Dermis blood vessel endothelial cell (primary cell): ENCODE measurements at places on chromosomes 16 and 17. TPM values are rescaled to one million over a fixed set of nuclear protein-coding genes. Genes with fewer than 3 reads are reported as not detected.

GRCh38 chr17:82267575-82268379 is 5.7 kb downstream of the CSNK1D start:
- DNase-seq: peak; percentile 93

ZFPM1 gene
- total RNA-seq: 1.4 and 1.6 TPM in 2 replicates

DNA sequence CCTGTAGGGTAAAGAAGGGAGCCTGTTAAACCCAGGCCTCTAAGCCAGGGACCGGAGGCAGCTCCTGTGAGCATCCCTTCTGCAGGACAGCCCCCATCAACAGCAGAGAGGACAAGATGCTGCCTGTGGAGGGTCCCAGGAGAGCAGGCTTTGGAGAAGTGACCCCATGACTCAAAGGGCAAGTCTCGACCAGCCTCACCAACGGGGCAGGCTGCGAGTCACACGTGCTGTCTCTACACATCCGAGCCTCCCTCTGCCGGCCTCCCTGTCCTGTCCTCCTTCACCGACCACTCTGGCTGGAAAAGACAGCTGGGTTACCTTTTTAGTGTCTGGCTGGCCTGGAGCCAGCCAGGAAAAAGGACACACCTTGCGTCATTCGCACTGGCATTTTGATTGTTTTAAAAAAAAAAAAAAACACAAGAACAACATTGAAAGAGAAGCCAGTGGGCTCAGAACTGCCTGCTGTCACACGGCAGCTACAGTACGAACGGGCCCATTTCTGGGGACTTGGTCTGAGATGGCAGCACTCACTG is 74.5 kb upstream of the RCVRN start:
- no peak for DNase-seq

DNA sequence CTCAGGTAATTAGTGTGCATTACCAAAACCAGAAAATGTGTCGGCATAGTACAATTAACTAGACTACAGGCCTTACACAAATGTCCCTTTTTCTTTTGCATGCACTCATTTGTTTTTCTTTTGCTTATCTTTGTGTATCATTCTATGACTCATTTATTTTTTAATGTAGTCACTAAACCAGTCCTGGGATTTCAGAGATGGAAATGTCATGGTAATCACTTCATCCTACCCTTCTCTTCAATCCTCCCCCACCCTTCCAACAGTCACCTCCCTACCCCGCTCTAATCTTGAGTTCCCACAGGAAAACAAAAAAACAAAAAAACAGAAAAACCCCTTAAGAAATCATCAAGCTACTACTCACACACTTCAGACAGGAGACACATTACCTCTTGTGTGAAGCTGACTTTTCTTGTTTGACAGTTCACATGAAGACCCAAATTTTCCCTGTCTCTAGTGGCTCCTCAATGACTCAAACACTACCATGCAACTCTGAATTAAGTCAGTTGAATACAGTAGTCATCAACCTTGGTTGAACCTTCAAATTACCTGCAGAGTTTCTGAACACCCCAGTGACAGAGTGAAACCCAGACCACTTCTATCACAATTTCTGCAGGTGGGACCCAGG is 242.4 kb upstream of the SALL1 start:
- no peak for DNase-seq

GRCh38 chr17:5584383-5585286 is at the start of gene NLRP1:
Gene NLRP1, minus strand, starts transcription at chr17:5584509. Its CDS starts 552 bp downstream, at chr17:5583957.
- peak; percentile 93 for DNase-seq

KRT14 gene
- total RNA-seq: 0.05 and 0.85 TPM in 2 replicates

SPNS3 gene
- 0.23 and 0.34 TPM in 2 replicates for total RNA-seq

GRCh38 chr17:79897243-79898063 is 58.2 kb upstream of the CBX4 start:
- no peak for DNase-seq

CYBA gene
- 135 and 286 TPM in 2 replicates for total RNA-seq

DNA sequence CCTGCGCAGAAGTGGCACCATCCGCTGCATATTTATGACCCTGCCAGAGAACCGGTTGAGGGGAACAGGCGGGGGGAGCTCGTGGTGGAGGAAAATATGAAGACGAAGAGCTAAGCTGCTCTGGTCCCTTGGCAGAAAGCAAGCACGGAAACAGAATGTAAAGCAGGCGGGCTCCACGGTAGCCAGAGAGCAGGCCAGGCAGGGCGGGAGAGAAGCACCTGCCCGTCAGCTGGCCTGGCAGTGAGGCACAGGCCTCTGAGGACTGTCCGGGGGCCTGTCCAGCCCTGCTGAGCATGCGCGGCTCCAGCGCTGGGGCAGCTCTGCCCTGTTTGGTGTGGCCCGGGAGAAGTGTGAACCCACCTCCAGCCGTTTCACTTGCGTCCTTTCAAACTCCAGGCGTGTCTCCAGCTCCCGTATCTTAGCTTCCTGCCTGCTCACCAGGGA is 46.7 kb downstream of the PIPOX start:
- DNase-seq: no peak

KRT12 gene
- total RNA-seq: not detected in 2 replicates

DNA sequence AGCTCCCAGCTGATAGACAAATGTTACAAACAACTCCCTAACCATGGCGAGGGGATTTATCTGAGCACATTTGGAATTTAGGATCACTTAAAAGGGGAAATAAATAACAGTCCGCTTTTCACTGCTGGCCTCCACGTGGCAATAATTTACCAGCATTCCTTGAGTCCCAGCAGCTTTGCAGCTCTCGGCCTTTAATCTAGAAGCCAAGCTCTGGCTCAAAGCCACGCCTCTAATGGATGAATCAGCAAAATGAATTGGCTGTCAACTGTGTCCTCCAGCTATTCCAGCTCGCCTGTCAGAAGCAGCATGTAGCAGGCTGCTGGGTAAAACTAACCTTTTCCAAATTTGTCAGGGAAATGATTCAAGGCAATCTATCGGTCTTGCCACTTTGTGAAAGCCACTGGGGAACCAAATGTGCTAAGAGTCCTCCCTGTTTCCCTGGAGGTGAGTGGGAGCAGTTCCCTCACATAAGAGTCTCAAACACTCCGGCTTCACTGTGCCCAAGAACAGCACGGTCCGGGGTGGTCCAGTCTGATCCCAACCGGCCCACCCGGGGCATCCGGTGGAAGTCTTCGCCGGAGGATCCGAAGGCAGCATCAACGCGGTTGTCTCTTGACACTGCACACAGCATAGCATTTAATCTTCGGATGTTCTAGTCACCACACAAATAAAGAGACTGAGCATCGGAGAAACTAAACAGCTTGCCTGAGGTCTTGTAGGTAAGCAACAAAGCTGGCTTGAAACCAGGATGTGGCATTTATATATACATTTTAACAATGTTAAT is 143.3 kb downstream of the PARN start:
- DNase-seq: peak; percentile 89

DNA sequence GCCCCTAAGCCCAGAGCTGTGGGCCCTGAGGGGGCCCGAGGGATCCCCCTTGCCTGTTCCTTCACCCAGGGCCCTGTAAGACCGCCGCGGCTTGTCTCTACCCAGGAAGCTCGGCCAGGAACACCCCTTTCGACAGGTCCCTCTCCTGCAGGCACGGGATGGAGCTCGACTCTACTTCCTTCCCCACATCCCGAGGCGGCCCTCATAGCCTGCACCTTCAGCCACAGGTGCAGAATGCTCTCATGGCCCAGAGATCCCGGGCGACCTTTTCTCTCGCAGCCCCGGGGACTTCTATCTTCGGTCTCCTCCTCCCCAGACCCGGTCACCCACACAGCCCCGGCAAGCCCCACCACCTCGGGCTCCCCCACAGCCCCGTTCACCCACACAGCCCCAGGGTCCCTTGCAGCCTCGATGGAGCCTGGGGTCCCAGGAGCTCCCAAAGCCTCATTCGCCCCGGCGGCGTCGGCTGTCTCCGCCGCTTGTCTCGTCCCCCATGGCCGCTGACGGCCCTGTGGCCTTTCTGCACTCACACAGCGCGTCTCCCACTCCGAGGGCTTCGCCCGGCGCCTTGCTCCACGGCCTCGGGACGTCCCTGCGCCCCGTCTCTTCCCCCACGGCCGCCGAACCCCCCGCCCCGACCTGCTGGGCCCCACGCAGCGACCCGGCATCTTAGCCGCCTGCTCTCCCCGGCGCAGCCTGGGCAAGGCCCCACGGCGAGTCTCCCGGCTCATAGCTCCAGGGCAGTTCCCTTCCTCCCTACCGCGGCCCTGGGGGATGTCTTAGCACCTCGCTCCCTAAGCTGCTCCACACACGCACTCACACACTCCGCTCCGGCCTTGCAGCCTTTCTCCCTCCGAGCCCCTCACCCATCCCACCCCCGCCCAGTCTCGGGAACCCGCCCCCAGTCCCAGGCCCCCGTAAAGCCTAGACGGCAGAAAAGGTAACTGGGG is 650 bp downstream of the KIAA0753 start:
- peak; percentile 58 for DNase-seq

- DNase-seq: no peak
Observed at GRCh38 chr17:39751637-39752036, 13.9 kb downstream of the GRB7 start.

- peak; percentile 68 for DNase-seq
Observed at GRCh38 chr17:1713878-1714426, 3.8 kb upstream of the TLCD2 start.

DNA sequence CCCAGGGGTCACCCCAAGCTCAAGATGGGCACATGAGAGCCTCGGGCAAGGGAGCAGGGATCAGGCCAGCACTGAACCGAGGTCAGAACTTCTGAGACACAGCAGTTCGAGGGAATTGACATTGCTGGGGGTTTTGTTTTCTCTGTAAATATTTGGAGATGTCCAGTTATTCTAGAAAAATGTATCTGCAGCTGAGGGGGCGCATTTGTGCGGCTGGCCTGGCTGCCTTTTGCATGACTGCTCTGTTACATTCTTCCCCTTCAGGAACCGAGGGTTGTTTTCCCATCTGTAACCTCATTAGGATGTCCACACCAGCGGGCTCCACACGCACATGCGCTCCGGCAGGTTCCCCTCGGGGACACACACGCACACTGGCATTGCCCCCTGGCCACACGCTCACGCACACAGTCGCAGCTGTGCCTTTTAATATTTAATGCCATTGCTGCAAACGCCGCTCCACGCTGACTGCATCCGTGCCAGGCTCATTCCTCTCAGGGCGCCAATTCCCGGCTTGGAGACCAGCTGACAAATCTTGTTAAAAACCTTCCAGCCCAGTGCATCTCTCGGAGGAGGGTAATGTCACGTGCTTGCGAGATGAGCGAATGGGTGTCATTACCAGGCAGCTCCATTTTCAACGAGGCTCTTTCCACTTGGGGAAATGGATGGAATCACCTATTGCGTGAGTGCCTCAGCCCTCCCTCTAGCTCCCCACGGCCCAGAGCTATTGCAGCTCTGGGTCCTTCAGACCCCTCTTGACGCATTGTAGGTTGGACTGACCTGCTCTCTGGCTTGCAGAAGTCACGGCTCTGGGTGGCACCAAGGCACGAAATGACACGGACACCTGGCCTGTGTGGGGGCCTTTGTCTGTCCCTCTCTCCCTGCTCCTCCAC is 13.1 kb downstream of the CCR7 start:
- DNase-seq: no peak

GRCh38 chr17:33013596-33014375 is 22.1 kb downstream of the SPACA3 start:
- no peak for DNase-seq

- DNase-seq: peak; percentile 87
Observed at GRCh38 chr17:68381076-68381900, 76.0 kb downstream of the WIPI1 start.

GRCh38 chr17:43427362-43428043 is 28.7 kb downstream of the ARL4D start:
- DNase-seq: no peak

- no peak for DNase-seq
Observed at GRCh38 chr16:82432261-82432660, 194.5 kb upstream of the CDH13 start.

- DNase-seq: peak; percentile 20
Observed at GRCh38 chr17:1509290-1509881, 7.0 kb downstream of the INPP5K start.
